ENCODE measurements at places on chromosomes 2 and 18.

- no peak for DNase-seq
These were observed 44.5 kb upstream of the FOSL2 start for GRCh38 chr2:28348149-28348567.

DNA sequence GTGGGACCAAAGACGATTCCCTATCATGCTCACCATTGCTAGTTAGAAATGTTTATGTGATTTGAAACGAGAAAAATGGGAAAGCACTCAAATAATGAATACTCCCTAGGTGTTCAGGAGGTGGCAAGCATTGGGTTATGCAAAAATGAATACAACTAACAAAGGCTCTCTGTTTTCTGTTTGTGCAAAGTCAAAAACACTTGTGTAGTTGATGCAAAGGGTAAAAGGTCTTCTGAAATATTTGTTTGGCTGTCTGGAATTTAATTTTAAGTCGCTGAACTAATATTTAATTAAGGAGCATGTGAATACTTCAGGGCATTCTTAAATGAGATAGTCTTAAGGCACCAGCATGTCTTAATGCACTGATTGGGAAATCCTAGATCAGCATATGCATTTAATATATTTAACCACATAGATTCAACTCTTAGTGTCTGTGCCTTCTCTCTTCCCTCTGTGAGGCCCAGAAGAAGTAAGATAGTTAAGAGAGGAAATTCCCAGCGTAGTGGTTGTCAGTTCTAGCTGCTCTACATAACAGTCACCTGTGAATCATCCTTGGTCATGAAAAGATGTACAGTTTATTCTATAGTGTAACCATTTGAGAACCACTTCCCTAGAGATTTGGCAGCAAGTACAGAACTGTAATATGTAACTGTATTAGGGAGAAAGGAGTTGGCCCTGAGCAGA is 111.9 kb downstream of the EPC2 start:
- DNase-seq = no peak

DNA sequence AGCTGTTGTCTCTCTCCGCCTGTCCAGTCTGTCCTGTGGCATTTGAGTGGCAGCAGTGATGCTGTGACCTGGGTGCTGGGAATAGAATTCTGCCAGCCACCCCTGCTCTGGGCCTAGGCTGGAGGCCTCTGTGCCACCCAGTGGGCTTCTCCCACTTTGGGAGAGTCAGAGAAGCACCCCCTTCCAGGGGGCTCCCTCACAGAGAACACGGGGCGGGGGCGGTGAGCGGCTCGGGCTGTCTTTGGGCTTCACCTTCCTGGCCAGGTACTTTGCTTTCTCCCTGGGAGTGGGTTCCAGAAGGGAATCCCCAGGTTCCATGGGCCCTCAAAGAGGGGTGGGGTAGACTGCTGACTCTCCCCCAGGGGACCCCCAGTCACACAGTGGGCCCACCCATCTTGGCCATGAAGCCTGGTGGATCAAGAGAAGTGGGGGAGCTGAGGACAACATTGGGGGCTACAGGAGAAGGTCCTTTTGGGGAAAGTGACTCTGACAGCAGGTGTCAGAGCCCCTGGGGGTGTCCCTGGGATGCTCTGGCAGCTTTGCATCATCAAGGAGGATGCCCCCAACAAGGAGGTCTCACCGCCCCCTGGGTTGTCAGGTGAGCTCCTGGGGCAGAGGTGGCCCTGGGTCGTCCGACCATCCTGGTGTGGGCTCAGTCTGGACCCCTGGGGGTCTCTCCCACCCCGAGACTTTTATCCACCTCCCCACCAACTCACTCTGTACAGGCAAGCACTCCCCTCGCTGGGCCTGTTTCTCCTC is 18.8 kb upstream of the BOK start:
- no peak for DNase-seq

- no peak for DNase-seq
These were observed 13.4 kb upstream of the WIPF1 start for GRCh38 chr2:174611006-174611405.

DNA sequence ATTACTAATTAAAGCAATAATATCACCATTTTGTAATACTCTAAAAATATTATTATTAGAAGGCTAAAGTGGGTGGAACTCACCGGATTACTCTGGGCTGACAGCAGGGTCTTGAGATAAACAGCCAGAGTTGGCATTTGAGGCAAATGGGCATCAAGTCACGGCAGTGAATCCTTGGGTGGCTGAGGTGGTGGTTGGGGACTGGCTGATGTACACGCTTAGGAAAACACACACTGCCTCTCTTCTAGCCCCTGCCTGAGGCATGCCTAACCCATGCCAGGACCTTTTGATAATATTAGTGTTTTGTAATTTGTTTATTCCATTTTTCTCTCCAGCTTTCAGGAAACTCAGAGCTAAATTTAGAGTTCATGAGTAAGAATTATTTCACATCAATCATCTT is 76.8 kb downstream of the ACKR3 start:
- no peak for DNase-seq

DNA sequence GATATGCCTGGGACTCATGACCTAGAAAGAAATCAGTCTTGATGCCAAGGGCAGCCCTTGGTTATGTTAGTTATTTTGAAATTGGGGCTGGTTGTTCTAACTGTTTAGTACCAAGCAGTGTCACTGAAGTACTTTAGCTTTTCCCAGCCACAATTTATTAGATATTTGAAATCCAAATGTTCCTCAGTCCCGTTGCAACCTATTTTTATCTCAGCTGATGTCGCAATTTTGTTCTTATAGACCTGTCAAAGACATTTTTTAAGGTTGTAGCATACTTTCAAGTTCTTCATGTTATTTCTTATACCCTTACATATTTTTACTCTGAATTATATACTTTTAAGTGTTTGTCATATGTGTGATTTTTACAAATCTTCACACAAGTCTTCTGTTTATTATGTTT is 100.1 kb downstream of the LRP1B start:
- DNase-seq = no peak

DNA sequence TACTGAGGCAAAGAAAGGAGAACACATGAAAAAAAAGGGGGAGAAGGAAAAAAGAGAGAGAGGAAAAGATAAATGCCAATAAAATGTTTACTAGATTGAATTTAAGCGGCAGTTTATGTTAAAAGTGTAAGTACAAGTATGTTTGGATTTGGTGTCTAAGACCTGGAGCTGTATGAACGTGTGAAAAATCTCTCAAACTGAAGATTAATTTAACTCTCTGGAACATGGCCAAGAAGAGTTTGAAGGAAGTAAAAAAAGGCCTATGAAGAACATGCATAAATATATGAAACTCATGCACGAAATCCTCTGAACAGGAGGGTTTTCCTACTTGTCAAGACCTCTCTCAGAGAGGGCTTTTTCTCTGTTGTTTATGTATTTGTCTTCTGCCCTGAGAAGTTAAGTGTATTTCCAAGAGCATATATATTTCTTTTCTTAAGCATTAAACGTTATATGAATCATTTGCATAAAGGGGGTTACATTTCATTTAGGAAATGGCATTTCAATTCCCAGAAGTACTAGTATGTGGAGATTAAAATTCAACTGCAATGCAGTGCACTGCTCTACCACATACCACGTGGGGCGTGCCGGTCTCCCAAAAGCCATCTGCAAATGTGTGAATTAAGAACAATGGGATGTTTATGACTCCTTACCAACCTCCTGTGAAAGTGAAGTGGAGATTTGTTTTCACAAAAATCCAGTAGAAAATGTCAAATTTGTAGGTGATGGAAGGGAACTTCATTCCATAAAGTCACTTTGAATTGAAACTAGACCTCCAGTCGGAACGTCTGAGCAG is 281.1 kb upstream of the TRIB2 start:
- no peak for DNase-seq

GRCh38 chr2:196607073-196607472 is 32.4 kb upstream of the CCDC150 start:
- no peak for DNase-seq

GRCh38 chr2:102661846-102662245 is 42.5 kb downstream of the SLC9A2 start:
- DNase-seq = no peak

DNA sequence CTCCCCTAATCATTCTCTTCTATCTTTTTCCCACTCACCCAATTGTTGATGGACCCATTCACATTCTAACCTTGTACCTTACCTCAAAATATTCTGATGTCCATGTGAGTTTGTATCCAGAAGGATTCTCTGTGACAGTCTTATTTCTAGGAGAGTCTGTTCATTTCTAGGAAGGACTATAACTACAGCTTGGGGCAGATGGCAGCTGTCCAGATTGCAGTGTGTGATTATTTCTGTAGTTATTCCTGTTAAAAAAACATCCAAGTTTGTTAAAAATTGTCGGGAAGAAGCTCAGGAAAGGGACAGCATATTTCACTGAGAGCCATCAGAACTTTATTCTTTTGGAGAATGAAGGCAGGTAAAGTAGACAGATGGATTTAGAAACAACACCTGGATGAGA is 142.6 kb downstream of the RAPGEF4 start:
- DNase-seq = no peak

DNA sequence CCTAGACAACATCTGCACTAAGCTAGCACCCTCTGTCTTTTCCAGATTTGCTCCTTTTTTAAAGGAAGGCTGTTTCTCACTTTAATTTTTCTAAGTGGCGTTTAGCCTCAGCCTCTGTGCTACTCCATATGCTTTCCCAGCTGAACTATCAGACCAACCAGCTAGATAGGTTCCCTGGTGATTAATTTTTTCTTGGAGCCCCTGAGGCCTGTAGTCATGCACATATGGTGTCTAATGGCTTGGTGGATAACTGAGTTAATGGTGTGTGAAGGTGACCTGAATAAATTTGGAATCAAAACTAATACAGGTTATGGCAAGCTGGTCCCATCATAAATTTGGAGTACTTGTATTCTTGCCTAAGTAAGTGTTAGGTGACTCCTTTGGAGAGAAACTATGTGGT is 135.5 kb downstream of the MGAT5 start:
- peak; percentile 90 for DNase-seq

DNA sequence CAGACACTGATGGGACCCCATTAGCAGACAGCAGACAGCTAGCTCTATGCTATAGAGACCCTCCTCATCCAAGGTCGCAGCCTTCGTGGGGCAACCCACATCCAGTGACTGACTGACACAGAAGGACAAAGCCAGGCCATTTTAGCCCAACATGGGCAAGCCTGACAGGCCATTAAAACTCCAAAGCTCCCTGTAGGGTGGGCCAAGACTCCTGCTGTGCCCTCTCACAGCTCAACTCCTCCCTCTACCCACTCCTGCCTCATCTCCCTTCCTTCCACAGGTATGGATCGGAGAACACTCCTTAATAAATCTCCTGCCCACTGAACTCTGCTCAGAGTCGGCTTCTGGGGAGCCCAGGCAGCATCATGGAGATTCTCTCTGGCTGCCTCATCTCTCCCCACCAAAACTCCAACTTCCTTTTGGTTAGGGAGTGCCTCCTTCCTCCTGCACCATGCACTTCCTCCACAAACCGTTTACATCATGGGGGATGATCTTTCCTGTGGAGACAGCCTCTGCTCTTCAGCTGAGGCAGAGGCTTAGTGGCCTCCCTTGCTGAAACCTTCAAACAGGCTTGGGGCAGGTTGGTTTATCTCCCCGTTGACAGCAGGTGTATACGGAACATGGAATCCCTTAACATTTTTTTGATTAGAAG is 86.5 kb downstream of the ACTR3 start:
- no peak for DNase-seq

- no peak for DNase-seq
These were observed 336.9 kb downstream of the CBLN2 start for GRCh38 chr18:72207280-72207679.

DNA sequence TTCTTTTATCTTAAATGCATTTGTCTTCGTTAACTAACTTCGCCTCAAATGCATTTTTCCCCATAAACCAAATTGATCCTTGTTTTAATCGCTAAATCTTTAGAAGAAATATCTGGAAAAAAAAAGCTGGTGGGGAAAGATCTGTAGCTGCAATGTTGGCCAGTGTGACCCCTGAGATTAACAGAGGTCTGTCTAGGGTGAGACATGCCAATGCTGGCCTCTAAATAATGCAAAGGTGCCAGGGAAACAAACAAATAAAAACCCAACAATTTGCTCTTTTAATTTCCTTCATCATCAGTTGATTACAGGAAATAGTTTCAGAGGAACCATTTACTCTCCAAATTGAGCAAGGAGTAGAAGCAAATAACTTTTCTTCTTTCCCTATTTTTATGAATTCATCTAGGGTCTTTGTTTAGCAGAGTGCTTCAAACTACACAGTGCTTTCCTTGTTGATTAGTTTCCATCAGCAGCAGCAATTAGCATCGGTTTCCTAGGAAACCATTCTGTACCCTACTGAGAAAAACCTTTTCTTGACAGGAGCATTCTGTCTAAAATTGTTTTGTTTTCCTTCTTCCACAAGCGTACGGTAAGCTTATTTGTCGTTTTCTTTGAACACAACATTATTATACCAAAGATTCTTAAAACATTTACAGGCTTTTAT is 100.5 kb upstream of the UNC80 start:
- no peak for DNase-seq

DNA sequence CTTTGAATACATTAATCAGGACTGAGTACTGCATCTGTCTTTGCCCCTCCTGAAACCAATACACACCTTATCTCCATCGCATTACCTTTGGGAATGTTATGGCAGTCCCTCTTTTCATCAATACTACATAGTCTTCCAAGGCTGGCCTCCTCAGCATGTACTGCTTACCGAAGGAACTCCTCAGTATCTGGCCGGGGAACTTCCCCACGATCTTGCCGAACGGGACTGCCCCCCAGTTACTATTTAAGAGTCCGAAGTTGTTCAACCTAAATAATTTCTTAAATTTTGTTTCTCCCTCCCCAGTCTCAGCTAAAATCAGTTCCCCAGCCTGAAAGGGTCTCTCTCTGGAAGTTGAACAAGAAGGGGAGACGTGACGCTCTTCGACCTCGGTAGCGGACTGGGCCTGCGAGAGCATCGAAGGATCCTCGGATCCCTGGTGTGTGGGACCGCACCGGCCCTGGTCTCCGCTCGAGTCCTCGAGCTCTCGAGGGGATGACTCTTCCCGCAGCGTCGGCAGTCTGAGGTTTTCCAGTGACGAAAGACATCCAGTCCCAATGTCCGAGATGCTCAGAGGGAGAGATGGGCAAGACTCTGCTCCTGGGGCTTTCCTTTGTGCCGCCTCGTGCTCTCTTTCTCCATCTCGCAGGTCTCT is 489 bp downstream of the TRMT61B start:
- DNase-seq = no peak

Measured in NCI-H2171 (cell line).